GM04504 (cell line): ENCODE measurements at places on chromosomes 3 and 15.

- DNase-seq = no peak
Measured at GRCh38 chr3:71450162-71450561, 133.4 kb downstream of the FOXP1 start.

DNA sequence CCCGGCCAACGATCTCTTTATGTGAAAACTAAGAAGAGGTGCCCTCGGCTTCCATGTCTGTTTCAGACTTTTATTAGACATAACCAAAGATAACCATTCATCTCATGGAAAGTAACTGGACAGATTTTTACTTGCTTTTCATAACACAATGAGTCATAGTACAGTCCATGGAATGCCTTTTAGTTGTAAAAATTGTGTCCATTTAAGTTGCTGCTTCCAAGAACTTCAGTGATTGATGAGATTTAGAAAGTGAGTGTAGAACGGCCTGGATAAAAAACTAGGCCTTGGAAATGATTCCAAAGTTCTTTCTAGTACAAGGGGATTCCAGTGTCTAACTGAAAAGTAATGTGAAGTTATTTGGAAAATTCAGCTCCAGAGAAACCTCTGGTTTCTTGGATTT, 10.8 kb downstream of the EIF2AK4 start:
- DNase-seq = peak; percentile 75

DNA sequence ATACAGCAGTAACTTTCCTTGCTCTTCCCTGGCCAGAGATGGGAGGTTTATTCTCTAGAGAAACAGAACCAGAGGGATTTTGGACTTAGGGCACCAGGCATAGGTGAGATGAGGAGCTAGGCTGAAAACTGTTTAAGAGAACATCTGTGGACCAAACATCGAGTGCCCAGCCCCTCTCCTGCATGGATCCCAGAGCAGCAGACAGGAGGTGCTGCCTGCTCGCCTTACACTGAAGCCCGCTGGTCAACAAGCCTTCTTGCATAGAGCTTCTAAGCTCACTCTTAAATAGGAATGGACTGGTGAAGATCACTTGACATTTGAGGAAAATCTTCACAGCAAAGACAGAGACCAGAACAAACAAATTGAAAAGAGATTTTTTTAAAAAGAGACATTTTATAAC, 41.2 kb downstream of the PARP15 start:
- no peak for DNase-seq

DNA sequence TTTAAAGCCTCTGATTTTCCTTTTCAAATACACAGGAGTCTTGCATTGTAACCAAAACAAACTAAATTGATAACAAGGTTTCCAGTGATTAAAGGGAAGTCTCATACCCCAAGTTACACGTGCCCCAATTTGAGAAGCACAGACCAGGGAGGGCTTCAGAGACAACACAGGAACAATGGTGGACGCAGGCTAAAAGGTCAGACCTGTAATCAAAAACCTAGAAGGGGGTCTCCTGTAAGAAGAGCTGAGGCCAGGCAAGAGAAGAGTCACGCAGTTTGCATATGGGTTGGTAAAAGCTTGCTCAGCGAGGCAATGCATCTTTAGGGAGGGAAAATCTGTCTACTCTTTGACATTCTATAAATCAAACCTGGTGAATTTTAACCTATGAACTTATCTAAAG, 58.6 kb upstream of the MCF2L2 start:
- DNase-seq = no peak

GRCh38 chr3:37531066-37531720, 330.5 kb upstream of the CTDSPL start:
- DNase-seq = no peak

GRCh38 chr3:58491506-58492402, at the start of gene KCTD6:
TSS of gene KCTD6 (plus strand) at chr3:58492096. CDS start at chr3:58498756, 6,660 bp downstream.
- peak; percentile 85 for DNase-seq

DNA sequence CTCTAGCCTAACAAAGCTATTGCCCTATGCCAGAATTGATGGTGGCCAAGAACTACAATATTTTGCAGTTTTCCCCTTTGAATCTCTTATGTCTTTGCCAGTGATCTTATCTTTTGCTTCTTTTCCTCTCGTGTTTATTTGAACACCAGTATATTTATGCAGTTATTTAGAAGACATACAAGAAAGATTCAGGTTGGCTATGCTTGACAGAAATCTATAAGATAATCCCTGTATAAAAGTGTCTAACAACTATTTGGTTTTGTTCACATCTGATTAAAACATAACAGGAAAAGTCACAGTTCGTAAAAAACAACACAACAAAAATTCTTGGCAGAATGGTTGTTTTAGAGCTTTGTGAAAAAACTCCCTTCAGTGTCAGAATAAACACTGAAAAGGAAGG, 63.7 kb downstream of the SEMA6D start:
- DNase-seq = no peak

DNA sequence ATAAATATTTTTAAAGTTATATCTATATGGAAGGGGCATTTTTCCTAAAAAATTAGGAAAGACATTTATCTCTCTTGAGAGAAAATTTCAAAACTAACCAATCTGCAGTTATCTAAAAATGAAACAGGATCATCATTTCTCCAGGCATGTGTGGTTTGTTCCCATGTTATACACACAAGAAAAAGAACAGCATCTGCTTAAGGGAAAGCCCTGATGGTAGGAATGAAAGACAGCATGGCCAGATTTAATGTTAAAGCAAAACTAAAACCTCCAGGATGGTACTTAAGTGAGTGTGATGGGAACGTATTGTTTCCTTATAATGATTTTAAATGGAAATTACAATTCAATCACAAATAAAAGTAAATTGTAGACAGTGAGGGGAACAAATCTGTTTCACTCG, 46.2 kb upstream of the GYG1 start:
- no peak for DNase-seq

GRCh38 chr3:53161820-53162671, 1.0 kb downstream of the PRKCD start:
- no peak for DNase-seq

- no peak for DNase-seq
Measured at GRCh38 chr3:189573004-189573403, 58.2 kb upstream of the TP63 start.

DNA sequence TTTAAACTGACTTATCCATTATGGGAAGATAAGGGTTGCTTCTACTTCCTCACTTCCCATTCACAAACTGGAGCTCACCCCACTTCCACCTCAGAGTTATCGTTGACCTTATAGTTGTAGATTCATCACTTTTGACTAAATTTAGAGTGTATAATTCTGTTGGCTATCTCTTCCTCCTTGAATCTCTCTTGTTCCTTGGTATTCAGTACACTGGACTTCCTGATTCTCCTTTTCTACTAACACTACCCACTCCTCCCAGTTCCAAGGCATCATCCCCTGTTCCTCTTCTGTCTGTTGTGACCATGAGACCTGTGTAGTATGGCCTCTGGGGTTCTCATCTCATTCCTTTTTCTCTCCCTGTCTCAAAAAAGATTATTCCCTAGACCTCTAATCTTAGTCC, 5.9 kb upstream of the GPR87 start:
- no peak for DNase-seq

- DNase-seq = no peak
Measured at GRCh38 chr3:197750396-197750831, 731 bp downstream of the FYTTD1 start.

DNA sequence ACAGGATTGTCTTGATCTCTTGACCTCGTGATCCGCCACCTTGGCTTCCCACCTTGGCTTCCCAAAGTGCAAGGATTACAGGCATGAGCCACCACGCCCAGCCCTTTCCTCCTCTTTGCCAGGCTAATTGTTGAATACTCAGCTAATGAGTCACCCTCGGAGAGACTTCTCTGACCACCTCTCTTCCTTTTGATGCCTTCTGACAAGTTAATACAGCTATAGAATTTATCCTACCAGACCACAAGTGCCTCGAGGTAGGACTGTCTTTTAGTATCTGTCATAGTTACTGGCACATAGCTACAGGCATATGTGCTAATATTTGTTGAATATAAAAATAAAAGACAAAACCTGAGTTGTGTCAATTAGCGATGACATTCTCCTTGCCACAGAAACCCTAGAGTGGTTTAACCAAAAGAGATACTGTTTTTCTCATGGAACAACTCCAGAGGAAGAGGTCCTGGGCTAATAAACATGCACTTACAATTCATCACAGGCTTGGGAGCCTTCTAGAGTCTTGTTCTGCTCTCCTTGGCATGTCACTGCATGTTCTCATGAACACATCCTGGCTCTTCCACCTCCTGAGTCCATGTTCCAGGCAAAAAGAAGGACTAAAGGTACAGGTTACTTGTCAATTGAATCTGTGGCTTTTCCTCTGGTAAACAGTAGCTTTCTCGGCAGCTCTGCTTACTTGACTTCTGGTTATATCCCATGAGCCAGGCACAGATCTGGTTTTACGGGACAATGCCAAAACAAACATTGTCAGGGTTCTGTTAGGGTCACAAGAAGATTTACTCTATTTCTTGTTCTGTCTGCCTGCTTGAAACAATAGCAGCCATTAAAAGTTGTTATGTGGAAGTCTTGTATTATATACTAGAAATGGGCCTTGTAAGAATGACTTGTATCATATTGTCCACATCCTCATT, 332.3 kb downstream of the THSD4 start:
- DNase-seq = no peak

DNA sequence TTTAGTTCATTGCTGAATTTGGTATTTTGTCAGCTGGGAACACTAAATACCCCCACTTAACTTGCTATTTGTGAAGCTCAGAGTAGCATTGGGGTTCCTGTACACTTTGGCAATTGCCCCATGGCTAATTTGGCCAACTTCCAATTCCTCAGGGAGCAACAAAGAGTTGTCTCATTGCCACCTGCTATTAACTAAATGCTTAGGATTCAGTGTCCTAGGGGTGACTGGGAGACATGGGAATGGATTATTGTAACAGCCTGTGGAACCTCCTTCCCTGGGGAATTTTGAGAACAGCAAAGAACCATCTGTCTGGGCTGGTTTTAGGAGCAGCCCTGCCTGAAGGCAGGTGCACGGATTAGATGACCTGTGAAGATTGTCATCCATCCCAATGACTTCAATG, 437.4 kb upstream of the TPRG1 start:
- DNase-seq = no peak

DNA sequence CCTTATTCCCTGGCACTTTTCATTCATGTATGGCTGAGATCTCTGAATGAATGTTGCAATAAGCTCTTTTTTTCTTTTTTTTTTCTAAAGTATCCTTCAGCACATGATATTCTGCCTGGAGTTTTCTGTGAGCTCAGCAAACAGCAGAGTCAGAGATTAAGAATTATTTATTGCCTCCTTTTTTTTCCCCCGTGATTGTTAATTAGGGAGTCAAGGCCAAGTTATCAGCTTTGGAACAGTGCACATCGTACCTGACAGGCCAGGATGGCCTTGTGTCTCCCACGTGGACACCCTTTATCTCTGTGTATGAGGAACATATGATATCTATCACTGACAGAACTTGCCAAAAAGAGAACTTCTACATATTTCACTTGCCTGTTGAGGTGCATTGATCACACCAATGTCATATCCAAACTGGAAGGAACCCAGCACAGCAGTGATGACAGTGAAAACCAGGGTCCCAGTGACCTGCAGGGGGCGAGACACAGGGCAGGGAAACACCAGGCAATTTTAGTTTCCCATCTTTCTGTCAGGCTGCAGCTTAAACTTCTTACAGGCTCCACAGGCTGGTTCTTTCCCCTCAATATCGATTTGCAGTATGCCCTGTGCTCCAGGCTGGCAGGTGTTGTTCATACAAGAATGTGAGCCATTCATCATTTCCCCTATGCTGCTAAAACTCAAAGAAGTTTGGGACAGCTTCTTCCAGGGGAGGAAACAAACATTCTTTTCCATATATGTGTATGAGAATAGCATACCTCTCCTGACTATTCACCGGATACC, 8.2 kb downstream of the SLC2A2 start:
- no peak for DNase-seq

DNA sequence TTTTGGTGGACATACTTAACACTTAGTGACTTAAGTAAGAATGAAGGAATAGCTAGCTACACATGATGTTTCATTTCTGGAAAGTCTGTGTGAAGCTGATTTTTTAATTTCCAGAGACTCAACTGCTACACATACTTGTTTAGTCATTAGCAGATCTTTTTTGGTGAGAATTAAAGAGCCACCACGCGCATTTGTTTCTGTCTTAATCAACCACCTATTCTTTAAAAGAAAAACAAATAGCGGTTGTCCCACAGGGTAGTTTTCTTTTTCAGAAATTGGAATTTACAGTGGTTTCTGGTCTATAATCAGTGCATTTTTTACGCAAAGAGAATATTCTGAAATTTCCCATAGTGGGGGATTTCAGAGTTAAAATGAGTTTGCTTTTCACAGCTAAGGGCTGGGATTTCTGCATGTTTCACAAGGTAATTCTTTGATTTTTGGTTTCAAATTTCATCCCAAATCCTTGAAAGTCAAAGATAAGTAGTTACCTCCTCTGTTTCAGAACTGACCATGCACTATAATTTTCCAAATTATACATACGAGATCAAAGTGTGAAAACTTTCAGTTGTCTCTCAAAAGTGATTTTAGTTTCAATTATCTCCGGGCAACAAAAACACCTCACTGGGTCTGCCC, 631.0 kb upstream of the GRM7 start:
- DNase-seq = no peak

- DNase-seq = no peak
Measured at GRCh38 chr3:141881702-141882101, 5.3 kb downstream of the ATP1B3 start.

DNA sequence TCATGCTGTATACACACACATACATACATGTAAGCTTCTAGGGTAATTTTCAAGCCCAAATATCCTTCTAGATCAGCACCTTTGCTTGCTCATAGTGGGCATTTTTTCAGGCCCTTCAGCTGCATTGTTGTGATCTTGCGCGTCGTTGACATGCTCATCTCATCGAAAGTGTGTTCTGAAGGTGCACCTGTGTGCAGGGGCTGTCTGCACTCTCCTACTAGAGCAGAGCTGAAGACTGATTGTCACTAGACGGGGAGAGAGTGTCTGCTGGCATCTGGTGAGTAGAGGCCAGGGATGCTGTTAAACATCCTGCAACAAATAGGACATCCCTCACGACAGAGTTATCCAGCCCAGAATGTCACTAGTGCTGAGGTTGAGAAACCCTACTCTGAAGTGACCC, 35.7 kb upstream of the VILL start:
- DNase-seq = no peak

- DNase-seq = no peak
Measured at GRCh38 chr3:120646771-120647432, 35.1 kb downstream of the HGD start.

GRCh38 chr3:17057321-17057720, 172.6 kb downstream of the PLCL2 start:
- DNase-seq = peak; percentile 35

- no peak for DNase-seq
Measured at GRCh38 chr15:43067717-43068461, 37.9 kb downstream of the UBR1 start.

- DNase-seq = no peak
Measured at GRCh38 chr15:99480016-99480810, 85.6 kb upstream of the MEF2A start.
